ENCODE measurements at places on chromosomes 1 and 21.
A peak's percentile ranks its signal among the peaks of the same experiment; 100 is the strongest.

DNA sequence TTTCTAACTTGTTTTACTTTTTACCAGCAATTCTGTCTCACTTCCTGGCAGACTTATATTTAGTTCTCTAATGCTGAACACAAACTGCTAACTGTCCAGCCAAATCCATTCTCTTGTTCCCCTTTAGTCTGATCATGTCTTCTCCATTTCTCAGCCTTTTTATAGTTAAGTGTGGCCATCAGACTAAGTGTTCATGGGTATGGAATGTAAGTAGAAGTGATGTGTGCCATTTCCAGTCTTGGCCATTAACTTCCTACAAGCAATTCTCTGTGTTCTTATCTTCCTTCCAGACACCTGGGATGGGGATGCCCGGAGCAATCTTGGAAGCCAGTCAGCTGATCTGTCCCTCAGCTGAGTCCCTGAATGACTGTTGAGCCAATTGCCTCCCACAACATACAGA is 165.8 kb downstream of the ST6GALNAC3 start:
- no peak for DNase-seq

DNA sequence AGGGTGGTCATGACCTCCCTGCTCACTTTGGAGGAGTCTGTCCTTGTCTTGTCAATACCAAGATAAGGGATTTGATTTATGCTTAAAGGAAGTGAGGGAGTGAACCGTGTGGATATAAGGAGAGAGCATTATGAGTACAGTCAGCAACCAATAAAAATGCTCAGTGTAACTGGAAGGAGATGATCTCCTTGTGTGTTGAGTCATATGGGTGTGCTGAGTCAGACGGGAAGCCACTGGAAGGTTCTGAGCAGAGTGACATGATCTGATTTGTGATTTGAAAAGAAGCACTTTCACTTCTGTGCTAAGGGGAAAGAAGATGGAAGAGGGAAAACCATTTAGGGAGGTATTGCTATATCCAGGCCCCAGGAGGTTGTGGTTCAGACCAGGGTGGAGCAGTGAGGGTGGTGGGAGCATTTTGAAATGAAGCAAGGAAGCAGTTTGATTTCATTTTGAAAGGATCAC is 2.5 kb upstream of the BCL10 start:
- DNase-seq, result no peak

- no peak for DNase-seq
Observed at GRCh38 chr21:28144653-28145052, 848.0 kb downstream of the LTN1 start.

GRCh38 chr21:36027347-36027746 is 33.0 kb downstream of the SETD4 start:
- DNase-seq, result no peak

DNA sequence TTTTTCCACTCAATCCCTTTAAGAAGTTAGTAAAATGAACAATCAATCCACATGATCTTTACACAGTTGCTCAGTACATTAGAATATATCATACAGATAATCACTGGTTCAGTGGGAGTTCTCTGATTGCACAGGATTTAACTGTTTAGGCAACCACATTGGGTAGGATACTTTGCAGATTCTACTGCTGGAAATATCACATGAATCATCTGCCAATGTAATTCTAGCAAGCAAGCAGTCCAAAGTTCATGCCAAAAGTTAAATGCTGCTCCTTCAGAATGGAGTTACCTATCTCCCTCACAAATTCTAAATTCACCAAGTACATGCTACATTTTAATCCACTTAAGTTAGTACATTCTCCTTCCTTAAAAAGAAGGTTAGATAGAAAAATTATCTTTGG is 52.4 kb downstream of the NEGR1 start:
- DNase-seq, result no peak

DNA sequence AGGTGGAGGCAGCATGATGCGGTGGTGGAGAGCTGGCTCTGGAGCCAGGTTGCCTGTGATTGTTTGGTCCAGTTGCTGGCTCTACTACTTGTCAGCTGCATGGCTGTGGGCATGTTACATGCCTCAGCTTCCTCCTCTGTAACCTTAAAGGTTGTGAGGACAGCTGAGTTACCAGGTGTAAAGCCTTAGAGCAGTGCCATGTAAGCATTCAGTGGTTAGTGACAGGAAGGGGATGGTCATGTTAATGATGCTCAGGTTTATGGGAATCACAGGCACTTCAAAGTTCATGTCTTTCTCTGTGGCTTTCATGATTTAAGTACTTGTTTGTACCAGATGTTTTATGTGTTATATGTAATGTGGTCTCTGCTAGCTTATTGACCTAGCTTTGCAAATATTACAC is 32.6 kb downstream of the PTGFRN start:
- DNase-seq, result no peak

GRCh38 chr1:25864434-25864833 is 5.2 kb upstream of the AUNIP start:
- DNase-seq, result no peak

DNA sequence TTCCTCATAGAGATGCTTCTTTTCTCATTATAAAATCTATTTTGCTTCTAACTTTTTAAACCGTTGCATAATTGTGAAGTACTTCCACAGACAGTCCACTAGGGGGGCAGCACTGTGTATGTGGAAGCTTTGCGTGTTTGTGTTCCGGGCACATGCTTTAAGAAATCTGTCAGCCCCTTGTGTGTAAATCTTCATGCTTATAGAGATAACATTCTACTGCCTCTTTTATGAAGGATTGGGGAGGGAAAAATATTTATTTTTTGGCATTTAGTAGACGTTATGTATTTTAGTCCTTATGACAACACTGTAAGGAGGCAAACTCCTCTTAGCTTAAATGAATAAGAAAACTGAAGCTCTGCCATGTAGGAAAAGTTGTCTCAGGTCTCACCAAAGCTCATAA is 157.3 kb upstream of the PTGFR start:
- DNase-seq, result no peak

- no peak for DNase-seq
Observed at GRCh38 chr1:172360985-172361384, 59.5 kb upstream of the C1orf105 start.

DNA sequence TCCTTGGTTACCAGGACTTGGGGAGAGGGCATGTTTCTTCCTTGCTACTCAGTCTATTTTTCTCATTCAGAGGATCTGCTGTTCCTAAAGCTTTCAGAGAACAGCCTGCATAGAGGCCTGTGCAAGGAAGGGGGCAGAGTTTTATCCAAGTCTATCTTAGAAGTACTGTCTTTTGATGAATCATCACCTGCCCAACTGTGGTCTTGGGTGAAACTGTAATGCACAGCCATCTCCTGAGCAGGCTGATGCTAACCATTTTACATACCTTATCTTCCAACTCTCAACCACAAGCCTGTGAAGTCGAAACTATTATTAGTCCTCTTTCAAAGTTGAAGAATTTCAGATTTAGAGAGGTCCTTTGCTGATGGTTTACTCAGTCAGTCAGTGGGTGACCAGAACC is 368.0 kb downstream of the HHAT start:
- DNase-seq, result no peak

- no peak for DNase-seq
Observed at GRCh38 chr21:29403922-29404538, 105.3 kb downstream of the BACH1 start.

- no peak for DNase-seq
Observed at GRCh38 chr21:35120631-35121180, 71.6 kb upstream of the RUNX1 start.

- DNase-seq, result no peak
Observed at GRCh38 chr1:188427642-188428041, 1598.9 kb downstream of the PLA2G4A start.

DNA sequence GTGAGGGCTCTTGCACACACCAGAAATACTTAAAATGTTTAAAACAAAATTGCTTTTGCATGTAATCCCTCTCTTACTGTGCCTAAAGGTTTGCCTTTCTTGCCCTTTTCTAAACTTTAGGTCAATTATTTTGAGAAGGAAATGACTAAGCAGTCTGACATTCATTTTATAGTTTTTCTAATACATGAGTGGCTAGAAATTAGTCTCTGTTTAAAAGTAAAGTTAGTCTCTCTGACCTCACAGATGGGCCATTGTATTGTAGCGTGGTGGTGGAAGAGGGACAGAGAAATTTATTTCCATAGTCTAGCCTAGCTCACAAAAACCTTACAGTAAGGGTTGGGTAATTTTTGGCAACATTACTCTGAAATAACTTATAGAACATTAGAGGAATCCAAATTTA is 3.6 kb upstream of the COL11A1 start:
- DNase-seq, result no peak

GRCh38 chr1:54989473-54989872 is 9.0 kb downstream of the TMEM61 start:
- DNase-seq, result no peak

DNA sequence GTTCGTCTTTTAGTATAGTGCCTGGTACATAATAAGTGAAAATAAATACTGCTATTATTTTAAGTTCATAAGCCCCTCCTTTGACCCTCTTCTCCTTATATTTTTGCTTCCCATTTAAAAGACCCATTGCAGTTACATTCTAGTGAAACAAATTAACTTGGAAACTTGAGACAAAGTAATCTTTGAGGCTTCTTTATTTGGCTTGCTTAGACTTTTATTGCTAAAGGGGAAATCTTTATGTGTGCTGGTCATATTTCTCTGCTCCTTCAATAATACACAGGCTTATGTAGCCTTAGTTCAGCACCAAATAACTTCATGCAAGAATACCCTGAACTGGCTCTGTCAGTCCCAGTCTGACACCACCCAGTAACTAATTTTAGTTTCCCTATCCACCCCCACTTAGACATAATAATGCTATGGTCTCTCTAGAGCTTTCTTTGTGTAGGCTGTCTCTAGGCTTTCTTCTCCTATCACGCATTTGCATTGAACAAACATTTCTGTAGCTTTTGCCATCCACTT is 257.8 kb downstream of the OMA1 start:
- DNase-seq, result no peak

DNA sequence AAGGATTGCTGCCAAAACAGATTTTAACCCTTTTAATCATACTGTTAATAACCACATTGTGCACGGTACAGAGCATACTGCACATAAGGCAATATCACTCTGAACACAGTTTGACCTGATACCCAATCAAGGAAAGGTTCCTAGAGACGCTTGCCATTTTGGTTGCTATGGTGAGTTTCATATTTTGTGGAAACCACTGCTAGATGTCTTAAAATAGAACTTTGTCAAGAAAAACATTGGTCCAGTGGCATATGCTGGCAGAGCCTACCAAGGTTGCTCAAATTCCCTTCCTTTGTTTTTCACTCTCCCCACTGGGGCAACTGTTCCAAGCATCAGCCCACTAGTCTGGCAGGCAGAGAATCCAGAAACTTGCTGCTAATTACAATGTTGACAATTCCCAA is 114.8 kb upstream of the DPYD start:
- DNase-seq, result no peak

DNA sequence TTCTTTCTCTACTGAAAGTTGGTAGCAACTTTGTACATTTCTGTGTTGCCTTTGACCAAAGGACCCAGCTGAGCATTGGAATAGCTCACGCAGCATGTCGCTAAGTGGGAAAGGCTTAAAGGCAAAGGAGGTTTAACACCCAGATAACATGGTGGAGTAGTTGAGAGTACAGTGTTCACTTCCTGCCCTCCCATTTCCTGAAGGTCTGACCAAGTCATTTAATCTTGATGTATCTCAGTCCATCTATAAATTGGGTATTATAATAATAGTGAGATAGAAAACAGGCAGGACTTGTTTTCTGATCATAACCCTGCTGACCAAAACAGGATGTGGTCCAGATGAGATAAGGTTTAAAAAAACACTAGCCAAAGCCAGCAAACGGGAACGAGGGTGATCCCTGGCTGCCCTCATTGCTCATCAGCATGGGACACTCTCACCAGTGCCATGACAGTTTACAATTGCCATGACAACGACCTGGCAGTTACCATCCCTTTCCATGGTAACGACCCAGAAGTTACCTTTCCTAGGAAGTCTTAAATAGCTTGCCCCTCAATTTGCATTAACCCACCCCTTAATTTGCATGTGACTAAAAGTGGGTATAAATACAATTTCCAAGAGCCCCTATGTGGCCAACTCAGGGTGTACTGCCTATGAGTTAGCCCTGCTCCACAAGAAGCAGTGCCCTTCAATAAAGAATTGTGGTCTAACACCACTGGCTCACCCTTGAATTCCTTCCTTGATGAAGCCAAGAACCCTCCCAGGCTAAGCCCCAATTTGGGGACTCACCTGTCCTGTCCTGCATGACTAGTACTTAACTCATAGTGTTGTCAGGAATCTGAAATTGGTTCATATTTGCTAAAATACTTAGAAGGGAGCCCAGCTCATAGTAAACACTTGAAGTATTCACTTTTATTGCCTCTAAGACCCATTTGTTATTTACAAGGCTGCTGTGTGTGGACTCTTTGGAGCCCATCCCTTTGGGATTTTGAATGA is 28.4 kb upstream of the FHAD1 start:
- DNase-seq, result no peak

- no peak for DNase-seq
Observed at GRCh38 chr1:166888373-166889111, 12.5 kb upstream of the TADA1 start.

DNA sequence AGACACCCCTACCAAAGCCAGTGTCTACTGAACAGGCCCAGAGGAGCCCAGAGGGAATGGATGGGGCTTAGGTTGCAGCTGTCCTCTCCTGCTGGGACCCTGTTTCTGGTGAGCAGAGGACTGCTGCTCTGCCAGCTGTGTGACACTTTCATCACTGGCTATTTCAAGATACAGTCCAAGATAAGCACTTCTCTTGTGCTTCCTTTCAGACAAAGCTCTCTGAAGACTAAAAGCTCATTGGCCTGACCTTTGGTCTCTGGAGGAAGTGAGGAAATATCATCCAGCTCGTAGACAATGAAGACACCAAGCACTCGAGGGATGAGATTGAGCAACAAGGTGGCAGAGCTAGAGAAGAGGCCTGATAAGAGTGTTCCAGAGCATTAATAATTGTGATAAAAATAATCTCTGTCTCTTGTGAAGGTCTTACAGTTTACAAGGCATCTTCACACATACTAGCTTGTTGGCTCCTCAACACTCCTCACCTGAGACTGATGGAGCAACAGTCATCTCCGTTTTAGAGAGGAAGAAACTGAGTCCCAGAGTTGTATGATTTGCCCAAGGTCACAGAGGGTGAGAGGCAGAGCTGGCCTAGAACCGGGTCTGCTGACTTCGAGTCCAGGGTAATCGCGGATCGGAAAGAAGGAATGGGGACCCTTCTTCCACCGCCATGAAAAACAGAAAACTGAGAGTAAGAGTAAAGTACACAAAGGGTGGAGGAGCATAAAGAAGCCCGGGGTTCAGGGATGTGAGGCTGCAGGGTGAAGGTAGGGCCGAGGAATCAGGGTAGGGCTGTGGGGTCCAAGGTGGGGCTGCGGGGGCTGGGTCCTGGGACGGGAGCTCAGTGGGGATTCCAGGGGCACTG is 666 bp downstream of the PAFAH2 start:
- DNase-seq, result peak; percentile 33

DNA sequence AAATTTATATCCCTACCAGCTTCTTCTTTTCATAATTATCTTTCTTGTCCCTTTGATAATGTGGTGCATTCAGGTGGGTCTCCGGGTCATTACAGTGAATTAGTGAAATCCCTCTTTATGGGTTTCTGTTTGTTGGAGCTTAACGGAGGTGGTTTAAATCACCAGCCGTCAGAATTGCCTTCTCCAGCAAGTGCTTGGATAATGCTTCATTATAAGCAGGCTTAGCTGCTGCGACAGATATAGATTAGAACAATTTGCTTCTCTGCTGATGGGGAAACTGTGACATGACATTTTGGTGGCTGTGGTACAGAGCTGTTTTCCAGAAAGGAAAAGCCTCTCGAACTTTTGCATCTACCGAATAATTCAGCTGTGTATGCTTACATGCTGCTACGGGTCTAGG is 56.9 kb downstream of the KAZN start:
- DNase-seq, result no peak

- DNase-seq, result no peak
Observed at GRCh38 chr1:6099787-6100765, 54.4 kb downstream of the KCNAB2 start.
